GM20000 (cell line): ENCODE measurements at places on chromosomes 12 and 14.

DNA sequence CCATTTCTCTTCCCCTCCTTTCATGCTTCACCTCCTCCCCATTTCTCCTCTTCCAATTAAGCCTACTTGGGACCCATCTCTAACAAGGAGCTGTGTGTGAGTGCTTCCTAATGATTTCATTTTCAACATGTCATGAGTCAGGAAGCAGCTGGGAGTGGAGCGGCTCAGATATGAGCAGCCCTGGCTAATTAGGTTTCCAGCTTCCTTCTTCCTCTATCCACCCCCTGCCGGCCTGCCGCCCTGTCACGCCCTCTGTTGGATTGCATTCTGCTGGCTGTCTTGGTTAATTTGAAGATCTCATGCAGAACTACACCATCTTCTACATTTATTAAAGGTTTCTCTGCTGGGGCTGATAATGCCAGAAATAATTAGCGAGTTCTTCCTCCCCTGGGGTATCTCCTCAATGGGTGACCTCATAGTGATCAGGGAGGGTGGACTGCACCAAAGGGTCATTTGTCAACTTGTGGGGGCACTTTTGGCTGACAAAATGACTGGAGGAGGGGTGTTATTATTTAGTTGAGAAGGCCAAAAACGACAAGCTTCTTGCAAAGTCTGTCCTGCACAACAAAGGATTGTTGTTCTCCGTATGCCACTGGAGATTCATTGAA is 300.9 kb upstream of the SRRM4 start:
- DNase-seq: no peak

GRCh38 chr12:124172636-124173035 is 122.3 kb upstream of the RFLNA start:
- DNase-seq: no peak

DNA sequence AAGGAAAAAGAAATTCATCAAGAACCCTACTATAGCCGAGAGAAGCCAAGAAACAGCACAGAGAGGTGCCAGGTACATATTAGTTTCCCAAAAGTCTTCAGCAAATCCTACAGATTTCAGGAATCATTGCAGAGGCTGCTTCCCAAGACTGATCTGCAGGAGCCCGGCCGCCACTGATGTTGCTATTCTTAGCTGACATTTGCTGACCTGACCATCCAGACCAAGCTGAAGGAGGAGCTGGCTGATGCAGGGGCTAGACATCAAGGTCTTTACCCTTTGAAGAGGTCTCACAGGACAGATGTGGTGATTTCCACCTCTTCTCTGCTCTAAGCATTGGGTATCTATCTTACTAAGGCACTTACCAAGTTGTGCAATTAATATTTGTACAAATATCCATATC is 444.8 kb upstream of the SOX5 start:
- no peak for DNase-seq

GRCh38 chr14:75981426-75982265 is at the start of gene TGFB3:
Gene TGFB3, minus strand, starts transcription at chr14:75981995. Its CDS starts 1,102 bp downstream, at chr14:75980893.
- peak; percentile 92 for DNase-seq

DNA sequence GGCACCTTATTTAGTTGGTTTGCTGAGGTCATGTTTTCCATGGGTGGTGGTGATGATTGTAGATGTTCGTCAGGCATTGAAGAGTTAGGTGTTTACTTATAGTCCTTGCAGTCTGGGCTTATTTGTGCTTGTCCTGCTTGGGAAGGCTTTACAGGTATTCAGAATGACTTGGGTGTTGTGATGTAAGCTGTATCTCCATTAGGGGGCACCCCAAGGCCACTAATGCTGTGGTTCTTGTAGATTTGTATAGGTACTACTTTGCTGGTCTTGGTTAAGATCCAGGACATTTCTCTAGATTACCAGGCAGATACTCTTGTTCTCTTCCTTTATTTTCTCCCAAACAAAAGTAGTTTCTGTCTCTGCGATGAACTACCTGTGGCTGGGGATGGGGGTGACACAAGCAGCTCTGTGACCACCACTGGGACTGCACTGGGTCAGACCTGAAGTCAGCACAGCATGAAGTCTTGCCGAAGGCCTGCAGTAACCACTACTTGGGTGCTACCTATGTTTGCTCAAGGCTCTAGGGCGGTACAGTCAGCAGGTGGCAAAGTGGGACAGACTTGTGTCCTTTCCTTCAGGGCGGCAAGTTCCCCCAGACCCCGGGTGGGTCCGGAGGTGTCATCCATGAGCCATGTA is 35.8 kb upstream of the FBXO33 start:
- DNase-seq: no peak

- no peak for DNase-seq
Measured at GRCh38 chr14:61472011-61472672, 150.8 kb downstream of the PRKCH start.

GRCh38 chr14:102159841-102160240 is 20.1 kb downstream of the WDR20 start:
- DNase-seq: no peak

- DNase-seq: no peak
Measured at GRCh38 chr14:74919421-74920165, 3.5 kb downstream of the RPS6KL1 start.

- DNase-seq: no peak
Measured at GRCh38 chr14:24329073-24329663, 5.7 kb downstream of the ADCY4 start.

GRCh38 chr12:124646385-124647230 is 79.2 kb upstream of the NCOR2 start:
- DNase-seq: no peak

DNA sequence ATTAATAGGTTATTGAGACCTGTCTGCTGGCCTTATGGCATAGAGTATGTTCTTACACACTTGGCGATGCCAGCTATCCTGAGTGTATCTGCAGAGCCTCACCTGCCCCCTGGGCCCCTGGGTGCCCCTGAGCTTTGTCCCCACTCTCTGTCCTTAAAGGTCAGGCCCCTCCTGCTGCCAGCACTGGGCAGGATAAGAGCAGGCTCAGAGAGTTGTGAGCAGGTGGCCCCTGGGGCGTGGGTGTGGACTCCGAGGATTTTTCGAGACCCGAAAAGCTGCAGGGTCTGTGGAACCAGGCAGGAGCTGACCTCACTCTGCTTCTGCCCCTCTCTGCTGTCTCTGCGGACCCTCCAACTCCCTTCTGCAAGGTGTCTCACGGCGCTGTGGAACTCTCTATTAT is 8.2 kb downstream of the HIP1R start:
- DNase-seq: no peak

DNA sequence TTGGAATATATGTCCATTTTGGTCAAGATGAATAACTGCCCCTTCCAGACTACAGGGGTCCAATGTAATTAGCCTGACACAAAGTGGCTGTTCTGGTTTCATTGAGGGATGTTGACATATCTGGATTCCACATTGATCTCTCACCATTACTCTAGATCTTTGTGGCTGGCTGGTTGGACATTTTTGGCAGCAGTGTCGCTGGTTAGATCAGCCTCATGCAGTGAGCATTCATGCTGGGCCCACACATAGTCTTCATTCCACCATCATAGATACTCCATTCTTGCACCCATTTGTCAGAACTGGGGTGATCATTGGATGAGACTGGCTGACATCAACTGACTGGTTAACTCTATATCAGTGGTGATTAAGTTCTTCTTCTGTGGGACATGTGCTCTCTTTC is 74.4 kb downstream of the MGST1 start:
- no peak for DNase-seq

GRCh38 chr14:63875311-63875710 is 22.5 kb downstream of the SYNE2 start:
- no peak for DNase-seq
